GM12878 (cell line): ENCODE measurements at places on chromosomes 12 and 14. TPM values are rescaled to one million over a fixed set of nuclear protein-coding genes. Genes with fewer than 3 reads are reported as not detected.

The FGF23 gene
- total RNA-seq = not detected in 2 replicates

The KRT73 gene
- total RNA-seq = not detected in 2 replicates

The KCNJ8 gene
- total RNA-seq = not detected in 2 replicates

The RNU4-1 gene
- total RNA-seq = 4,154 and 4,718 TPM in 2 replicates

DNA sequence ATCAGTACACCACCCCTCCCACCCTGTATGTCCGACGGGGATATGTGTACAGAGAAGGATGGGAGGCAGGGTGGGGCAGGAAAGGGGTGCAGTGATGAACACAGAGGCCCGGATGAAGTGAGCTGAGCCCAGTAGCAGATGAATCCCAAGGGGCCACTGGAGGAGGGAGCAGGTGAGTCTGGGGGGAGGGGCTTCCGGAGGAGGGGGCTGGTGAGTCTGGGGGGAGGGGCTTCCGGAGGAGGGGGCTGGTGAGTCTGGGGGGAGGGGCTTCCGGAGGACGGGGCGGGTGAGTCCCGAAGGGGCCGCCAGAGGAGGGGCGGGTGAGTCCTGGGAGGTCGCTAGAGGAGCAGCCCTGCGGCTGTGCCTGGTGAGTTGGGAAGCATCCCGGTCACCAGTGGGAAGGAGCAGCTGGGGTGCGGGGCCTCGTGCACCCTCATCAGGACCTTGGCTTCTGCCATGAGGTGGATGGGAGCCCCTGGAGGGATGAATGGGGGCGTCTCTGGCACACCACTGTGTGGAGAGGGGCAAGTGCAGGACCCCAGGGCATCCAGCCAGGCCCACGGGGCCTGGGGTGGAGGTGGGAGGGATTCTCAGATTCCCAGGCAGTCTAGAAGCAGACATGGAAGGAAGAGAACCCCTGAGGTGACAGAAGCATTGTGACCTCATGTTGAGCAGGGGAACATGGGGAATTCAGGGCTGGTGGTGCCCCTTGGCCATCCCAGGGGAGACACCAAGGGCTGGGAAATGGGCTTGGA, 14.0 kb downstream of the BEGAIN start:
- no peak for DNase-seq

DNA sequence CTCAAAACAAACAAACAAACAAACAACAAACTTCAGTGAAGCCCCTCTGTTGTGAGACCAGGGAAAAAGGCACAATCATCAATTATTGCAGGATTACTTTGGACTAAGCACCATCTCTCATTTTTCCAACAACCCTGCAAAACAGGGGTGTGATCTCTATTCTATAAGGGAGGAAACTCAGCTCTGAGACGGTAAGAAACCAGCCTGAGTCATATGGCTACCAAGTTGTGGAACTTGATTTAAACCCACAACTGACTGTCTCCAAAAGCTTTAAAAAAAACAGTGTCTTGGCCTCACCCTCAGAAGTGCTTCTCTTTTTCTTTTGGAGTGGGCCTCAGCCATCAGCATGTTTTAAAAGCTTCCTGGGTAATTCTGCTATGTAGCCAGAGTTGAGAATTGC, 49.8 kb downstream of the RIN3 start:
- peak; percentile 53 for DNase-seq

- no peak for DNase-seq
Observed at GRCh38 chr14:102178806-102179205, 39.1 kb downstream of the WDR20 start.

GRCh38 chr14:35390577-35391387, 13.8 kb downstream of the NFKBIA start:
- DNase-seq = no peak

DNA sequence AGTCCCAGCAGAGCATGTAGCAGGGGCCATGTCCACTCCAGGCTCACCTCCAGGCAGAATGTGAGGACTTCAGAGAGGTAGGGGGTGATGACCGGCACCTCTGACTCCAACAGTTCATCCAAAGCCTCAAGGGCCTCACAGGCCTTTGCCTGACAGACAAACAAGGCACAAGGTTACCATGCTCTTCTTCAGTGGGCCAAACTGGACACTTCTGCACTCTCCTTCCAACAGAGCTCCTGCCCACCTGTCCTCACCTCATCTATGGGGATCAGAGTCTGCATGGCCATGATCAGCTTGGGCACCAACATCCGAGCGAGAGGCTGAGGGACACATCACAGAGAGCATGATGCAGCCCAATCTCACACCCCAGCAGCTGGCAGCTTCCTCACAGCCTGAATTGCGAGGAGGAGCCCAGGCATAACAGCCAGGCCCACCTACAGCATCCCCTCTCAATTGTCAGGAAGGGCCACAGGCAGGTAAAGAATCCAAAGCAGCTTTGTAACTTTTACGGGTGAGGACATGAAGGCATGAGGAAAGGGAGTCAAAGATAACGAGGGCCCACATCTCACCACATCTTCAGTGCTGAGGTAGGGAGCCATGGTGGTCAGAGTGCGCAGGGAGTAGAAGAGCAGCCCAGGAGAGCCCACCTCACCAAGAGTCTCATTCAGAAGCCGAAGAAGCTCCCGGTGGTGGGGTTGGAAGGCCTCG, 1.6 kb downstream of the IPO4 start:
- no peak for DNase-seq

GRCh38 chr12:54371328-54372112, 7.2 kb upstream of the GPR84 start:
- no peak for DNase-seq

DNA sequence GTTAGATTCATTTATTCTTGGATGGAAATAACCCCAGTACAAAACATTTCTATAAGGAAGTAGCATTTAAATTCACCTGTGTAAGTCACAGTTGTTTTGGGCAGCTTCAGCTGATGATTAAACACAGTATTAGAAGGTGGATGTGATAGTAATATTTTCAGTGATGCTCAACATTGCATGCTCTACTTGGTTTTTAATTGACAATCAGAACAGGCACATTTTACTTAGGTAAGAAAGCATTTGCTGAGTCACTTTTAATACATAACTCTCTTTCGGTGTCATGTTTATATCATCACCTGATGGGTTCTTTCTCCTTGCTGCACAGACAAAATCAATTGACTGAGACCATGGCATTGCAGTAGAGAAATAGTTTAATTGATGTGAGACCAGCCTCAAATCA, 80.7 kb downstream of the CMAS start:
- no peak for DNase-seq
